ENCODE measurements at places on chromosomes 11 and 22.

DNA sequence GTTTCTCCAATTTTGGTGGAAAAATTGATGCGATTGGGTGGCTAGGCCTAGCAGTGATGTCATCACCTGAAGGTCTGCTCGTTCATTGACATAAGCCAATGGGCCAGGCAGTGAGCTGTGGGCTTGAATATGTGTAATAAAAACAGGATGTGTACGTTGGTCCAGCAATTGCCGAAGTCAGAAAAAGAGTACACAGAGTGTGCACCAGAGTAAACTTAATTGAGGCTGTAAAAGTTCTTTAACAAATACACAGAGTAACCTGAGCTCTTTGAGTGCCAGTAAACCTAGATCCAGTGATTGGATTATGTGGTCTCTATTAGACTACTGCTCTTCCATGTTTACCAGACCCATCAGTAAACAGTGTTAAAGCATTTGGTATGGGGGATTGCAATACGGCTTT is 13.0 kb upstream of the GLYATL1 start:
- DNase-seq, result no peak

GRCh38 chr11:2940921-2941821 is 12.0 kb upstream of the PHLDA2 start:
- no peak for DNase-seq

GRCh38 chr11:69501891-69502860 is 20.7 kb downstream of the LINC01488 start:
- DNase-seq, result no peak

GRCh38 chr11:71505781-71506180 is 21.3 kb upstream of the KRTAP5-7 start:
- no peak for DNase-seq

DNA sequence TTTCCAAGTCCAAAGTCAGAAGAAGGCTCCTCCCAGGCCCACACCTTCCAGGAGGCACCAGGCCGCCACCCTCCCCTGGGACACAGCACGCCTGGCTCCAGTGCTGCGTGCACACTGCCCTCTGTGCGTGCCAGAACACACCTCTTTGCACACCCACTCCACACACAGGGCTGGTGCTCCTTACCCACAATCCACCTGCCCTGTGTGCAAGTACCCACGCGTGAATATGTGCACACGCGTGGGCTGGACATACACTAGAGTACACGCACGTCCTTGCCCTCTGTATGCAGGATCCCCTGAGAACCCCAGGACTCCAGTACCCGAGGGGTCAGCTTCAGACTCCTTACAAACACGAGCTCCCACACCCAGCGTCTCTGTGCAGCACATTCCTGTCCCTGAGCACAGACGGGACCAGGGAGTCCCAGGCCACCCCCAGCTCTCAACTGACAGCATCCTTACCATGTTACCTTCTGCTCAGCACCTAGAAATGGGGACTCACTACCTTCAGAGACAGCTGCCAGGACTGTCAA is 2.8 kb downstream of the DUSP8 start:
- no peak for DNase-seq

GRCh38 chr11:100133114-100133513 is 554.0 kb upstream of the ARHGAP42 start:
- no peak for DNase-seq

- no peak for DNase-seq
Measured at GRCh38 chr11:120800206-120800605, 223.7 kb upstream of the TBCEL start.

DNA sequence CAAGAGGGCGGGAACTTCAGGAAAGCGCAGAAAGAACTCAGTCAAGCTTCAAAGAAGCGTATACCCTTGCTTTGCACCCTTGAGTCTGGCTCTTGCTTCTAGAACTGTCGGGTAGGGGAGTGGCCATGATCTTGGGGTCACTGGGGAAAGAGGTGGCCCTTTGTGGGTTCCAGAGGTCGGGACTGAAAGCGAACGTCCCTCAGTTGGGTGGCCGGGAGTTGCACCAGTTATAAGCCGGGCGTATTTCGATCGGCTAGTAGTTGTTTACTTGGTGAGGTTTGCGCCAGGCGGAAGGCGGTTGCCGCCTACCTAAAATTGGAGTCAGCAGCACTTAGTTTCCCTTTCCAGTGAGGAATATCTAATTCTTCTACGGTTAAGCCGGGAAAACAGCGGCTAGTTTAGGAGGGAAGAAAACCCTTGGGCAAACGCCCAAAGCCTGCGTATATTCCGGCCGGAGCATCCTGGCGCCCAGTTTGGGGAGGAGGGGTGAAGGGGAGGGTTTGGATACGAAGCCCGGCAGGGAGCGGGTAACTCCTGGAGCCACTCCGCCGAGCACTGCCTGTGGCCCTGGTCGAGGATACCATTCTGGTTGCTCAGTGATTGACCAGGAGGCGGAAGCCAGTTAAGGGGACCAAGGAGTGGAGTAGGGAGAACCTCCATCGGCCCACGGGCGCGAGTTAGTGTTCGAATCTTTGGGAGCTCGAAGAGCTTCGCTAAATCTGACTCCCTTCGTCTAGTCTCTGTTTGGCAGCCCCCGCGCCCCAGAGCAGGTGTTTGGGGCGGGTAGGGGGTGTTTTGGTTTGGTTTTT is 807 bp upstream of the WT1 start:
- DNase-seq, result no peak

GRCh38 chr11:134656861-134657540 is 245.0 kb upstream of the B3GAT1 start:
- DNase-seq, result no peak

- no peak for DNase-seq
Measured at GRCh38 chr22:36977401-36977861, 41.8 kb downstream of the TST start.

GRCh38 chr11:34641456-34641855 is 20.6 kb downstream of the EHF start:
- DNase-seq, result no peak

- no peak for DNase-seq
Measured at GRCh38 chr22:20577549-20577975, 70.2 kb downstream of the MED15 start.

DNA sequence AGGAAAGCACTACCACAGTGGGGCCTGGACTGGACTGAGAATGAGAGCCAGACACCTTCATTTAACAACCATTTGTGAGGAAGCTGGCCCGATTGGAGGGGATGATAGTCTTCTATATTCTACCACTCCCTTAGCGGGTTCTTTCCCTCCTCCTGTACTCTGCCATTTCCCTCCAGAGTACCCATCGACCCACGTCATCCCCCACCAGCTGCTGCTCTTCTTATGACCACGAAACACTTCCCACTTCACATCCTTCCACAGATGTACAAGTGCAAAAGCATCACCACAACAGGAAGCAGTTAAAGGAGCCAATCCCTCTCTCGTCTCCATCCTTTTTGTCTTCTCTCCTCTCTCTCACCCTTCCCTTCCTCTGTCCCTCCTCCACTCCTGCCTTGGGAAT is 18.0 kb upstream of the UBASH3B start:
- DNase-seq, result no peak

DNA sequence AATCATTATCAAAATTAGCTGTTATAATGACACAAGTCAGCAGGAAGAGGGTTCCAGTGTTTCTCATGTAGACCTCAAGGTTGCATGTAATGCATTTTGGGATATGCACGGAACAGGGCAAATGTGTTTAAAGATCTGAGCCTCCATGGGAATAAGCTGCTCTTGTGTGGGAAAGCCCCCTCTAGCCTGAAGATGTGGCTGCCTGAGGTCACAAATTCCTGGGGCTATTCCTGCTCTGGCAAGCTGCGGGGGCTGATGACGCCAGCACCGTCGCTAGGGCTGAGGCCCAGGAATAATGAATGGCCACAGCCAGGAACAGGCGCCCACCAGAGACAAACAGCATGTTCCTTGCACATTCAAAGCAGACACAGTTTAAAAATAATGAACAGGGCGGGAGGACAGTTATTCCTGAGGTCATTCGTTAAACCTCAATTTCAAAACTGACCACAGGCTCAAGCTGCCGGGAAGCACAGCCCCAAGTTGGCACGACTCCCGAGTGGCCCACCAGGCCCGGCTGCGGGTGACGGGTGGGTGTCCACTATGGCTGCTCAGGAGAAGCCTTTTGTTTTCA is 11.7 kb downstream of the OSBPL5 start:
- DNase-seq, result no peak

- no peak for DNase-seq
Measured at GRCh38 chr11:61372659-61373420, 10.7 kb downstream of the TMEM138 start.

- no peak for DNase-seq
Measured at GRCh38 chr11:3028813-3029212, 28.4 kb downstream of the CARS1 start.

- no peak for DNase-seq
Measured at GRCh38 chr11:125842321-125842948, 9.3 kb downstream of the PATE4 start.

DNA sequence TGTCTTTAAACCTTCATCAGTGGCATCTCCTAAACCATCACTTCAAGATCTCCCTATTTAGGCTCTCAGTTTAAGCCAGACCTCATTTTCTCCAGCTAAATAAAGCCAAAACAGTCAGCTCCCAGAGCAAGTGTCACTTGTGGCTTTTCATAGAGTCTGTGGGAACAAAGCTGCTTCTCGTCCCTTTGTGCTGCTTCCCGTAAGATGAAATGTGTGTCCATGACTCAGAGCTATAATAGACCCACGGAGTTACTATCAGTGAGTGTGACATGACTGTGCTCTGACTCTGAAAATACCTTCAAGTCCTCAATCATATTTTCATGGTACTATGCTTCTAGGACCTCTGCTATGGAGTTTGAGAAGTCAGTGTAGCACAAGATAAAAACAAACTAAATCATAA is 57.3 kb upstream of the SLN start:
- no peak for DNase-seq

DNA sequence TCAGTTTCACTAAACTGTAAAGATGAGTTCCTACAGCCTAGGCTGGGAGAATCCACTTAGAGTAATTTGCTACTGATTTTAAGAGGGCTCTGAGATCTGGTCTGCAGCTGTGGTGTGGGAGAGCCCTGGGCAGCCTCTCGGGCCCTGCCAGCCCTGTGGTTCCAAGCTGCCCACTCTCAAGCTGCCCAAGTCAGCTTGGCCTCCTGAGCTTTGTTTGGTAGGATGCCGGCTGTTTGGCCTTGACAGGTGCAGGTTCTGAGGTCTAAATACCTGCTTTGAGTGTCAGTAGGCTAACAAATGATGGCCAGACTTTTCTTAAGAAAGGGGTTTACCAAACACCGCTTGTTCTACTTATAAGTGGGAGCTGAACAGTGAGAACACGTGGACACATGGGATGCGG is 133.3 kb upstream of the TTC12 start:
- DNase-seq, result no peak

DNA sequence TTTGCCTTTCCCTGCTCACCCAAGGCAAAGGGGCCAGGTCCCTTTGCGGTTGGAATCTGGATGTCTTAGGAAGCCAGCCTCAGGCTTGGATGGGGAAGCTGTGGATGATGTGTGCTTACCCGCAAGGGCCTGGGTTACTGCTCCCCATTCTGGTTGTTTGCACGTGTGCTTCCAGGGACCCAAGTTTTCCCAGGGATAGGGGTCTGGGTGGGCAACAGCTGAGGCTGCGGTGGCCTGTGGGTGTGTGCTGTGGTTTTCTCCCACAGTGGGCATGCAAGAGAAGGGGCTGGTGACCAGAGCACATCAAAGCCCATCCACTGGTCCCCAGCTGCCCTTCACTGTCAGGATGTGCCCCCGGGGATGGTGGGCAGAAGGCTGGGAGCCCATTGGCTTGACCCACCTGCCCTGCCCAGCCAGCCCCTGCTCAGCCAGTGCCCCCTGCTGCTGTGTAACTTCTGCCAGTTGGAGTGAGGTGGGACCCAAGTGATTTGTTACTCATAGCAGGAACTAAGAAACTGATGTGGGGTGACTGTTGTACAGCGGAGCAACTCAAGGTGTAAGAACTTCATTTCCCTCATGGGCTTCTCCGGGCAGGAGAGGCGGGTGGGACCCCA is 3.3 kb downstream of the CAPN5 start:
- DNase-seq, result no peak

- DNase-seq, result no peak
Measured at GRCh38 chr22:35174401-35175038, 82.8 kb upstream of the HMGXB4 start.

DNA sequence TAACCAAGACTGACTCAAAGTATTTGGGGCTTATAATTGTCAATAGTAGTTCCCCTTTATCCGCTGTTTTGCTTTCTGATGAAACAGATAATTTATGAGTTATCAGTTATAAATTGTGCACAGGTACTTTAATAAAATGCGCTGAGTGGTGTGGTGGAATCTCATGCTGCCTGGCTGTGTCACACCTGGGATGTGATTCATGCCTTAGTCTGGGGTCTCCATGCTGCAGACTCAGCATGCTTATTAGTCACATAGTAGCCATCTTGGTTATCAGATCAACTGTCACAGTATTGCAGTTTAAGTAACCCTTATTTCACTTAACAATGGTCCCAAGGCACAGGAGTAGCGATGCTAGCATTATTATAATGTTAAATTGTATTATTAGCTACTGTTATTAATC is 995.2 kb downstream of the NTM start:
- DNase-seq, result no peak

- no peak for DNase-seq
Measured at GRCh38 chr22:32800994-32801536, 440 bp upstream of the TIMP3 start.

- no peak for DNase-seq
Measured at GRCh38 chr11:60852117-60852981, 3.4 kb downstream of the PTGDR2 start.

GRCh38 chr11:121422675-121423074 is 29.4 kb upstream of the SORL1 start:
- no peak for DNase-seq

GRCh38 chr22:37565830-37566229 is 5.5 kb downstream of the CDC42EP1 start:
- no peak for DNase-seq

DNA sequence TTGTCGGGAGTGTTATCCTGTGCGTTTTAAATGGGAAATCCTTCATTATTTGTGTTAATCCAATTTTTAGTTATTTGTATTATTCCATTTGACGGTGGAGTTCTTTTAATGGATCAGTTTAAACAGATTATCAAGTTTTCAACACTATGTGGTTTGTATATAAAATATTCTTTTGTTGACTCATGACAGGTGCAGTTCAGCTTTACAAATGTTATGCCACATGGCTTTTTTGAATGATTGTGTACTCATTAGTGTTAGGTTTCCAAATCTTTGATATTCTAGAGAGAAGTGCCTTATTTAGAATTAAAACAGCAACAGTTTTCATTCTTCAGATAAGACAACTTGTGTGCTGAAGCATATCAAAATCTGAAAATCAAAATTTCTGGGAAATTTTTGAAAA is 2.4 kb downstream of the JAM3 start:
- no peak for DNase-seq

- DNase-seq, result no peak
Measured at GRCh38 chr11:76666408-76666807, 4.1 kb downstream of the LRRC32 start.

DNA sequence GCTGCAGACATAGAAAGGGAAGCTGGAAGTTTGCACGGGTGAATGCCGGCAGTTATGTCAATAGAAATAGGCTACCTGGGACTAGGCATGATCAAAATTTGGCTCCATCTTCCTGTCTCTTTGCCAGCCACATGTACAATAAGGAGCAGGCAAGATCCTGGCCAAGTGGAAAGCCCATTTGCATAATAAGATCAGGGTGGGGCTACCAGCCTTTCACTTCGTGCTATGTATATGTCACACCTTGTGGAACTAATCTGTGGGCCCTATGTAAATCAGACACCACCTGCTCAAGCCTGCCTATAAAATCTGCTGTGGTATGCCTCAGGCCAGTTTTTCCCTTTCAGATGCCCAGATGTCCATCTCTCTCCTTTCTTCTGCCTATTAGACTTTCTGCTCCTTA is 79.3 kb upstream of the DRD2 start:
- DNase-seq, result no peak

- no peak for DNase-seq
Measured at GRCh38 chr11:105034813-105035620, at the start of gene CASP1. Gene CASP1 (minus strand): TSS chr11:105035144. CDS start chr11:105035113, 31 bp downstream.

- DNase-seq, result no peak
Measured at GRCh38 chr22:30565341-30565740, 9.1 kb downstream of the GAL3ST1 start.

All from amygdala (tissue), 56 donors.